ENCODE measurements at places on chromosomes 5 and 9.

GRCh38 chr5:41869151-41869723, 988 bp downstream of the OXCT1 start:
- DNase-seq, result peak; percentile 33

GRCh38 chr9:75238311-75238976, 150.1 kb downstream of the OSTF1 start:
- peak; percentile 45 for DNase-seq

- DNase-seq, result no peak
Observed at GRCh38 chr5:147065071-147065470, 169.8 kb upstream of the STK32A start.

GRCh38 chr5:134070725-134071613, 43.5 kb upstream of the TCF7 start:
- peak; percentile 32 for DNase-seq

GRCh38 chr9:131478911-131479310, 23.8 kb upstream of the POMT1 start:
- no peak for DNase-seq

GRCh38 chr5:83927140-83927733, 206.6 kb upstream of the HAPLN1 start:
- DNase-seq, result peak; percentile 4

DNA sequence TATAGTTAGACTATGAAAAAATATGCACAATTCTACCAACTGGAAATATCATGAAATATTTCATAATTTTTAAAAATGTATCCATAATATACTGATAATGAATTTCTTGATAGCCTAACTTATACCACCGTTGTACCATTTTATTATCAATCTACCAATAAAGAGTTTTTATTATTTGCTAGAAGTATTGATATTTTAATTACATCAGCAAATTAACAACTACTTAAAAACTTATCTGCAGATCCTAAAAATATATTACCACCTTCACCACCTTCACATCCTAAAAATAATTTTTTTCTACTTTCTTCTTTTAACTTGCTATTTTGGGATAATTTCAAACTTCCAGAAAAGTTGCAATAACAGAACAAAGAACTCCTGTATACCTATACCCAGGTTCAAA, 21.4 kb downstream of the ATPSCKMT start:
- DNase-seq, result no peak

- DNase-seq, result peak; percentile 38
Observed at GRCh38 chr9:125189011-125189360, 617 bp downstream of the PPP6C start.

- no peak for DNase-seq
Observed at GRCh38 chr9:36789886-36790285, 217.2 kb downstream of the MELK start.

- DNase-seq, result no peak
Observed at GRCh38 chr9:97501972-97502221, 431 bp downstream of the TMOD1 start.

- no peak for DNase-seq
Observed at GRCh38 chr9:76787677-76788076, 23.4 kb downstream of the PCA3 start.

DNA sequence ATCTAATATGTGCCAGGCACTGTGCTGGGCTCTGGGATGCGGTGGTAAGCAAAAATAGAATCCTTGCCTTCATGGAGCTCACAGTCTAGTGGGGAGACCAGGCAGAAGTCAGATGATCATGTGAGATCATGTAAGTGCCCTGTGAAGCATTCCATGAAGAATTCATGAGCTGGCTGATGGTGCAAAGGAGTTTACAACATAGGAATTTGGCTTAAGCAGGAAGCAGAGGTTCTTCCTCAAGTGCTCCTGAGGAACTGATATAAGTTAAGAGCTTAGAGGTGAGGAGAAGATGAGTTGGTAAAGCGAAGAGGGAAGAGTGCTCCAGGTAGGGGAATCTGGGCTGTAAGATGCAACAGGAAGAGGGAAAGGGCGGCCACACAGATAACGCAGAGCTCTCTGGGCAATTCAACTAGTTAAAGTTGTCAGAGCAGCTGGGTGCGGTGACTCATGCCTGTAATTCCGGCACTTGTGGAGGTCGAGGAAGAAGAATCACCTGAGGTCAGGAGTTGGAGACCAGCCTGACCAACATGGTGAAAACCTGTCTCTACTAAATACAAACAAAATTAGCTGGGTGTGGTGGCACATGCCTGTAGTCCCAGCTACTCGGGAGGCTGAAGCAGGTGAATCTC, 78.5 kb upstream of the SPATA31D4 start:
- no peak for DNase-seq

GRCh38 chr5:90368454-90369246, 40.9 kb downstream of the CETN3 start:
- no peak for DNase-seq

GRCh38 chr9:121876658-121877271, 216.3 kb downstream of the TTLL11 start:
- no peak for DNase-seq

DNA sequence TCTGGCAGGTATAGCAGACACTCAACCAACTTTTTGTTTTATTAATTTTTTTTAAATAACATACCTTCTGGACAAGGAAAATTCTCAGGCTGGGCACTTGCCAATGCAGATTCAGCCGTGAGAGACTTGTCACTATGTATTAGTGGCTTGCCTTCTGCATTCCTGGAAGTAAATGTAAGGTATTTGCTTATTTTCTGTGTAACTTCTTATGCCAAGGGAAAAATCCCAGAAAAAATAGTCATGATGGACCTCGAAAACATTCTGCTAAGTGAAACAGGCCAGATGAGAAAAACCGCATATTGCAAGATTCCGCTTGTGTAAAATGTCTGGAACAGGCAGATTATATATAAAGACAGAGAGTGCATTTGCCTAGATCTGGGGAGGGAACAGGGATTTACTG, 260.3 kb upstream of the DAPK1 start:
- no peak for DNase-seq

DNA sequence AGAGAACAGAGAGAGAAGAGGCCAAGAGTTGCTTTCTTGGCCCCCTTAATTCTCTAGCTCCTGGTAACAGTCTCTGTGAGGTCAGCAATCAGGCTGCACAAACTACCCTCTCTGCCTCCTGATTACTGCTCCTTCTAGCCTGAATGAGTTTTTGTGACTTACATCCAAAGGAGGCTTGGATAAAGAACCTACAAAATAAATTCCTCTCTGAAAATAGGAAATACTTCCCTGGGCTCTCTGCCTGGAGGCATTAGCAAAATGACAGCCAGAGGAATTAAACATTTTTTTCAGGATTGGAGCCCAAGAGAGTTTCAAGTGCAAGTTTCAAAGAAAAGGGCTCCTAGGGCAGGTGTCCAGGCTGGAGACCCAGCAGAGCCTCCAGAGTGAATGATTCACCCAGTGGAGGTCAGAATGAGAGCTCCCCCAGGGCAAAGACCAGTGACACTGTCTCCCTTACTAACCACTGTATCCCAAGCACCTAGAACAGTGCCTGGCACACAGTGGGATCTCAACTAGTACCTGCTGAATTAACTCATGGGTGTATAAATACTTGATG, 162.5 kb downstream of the SPOCK1 start:
- no peak for DNase-seq

DNA sequence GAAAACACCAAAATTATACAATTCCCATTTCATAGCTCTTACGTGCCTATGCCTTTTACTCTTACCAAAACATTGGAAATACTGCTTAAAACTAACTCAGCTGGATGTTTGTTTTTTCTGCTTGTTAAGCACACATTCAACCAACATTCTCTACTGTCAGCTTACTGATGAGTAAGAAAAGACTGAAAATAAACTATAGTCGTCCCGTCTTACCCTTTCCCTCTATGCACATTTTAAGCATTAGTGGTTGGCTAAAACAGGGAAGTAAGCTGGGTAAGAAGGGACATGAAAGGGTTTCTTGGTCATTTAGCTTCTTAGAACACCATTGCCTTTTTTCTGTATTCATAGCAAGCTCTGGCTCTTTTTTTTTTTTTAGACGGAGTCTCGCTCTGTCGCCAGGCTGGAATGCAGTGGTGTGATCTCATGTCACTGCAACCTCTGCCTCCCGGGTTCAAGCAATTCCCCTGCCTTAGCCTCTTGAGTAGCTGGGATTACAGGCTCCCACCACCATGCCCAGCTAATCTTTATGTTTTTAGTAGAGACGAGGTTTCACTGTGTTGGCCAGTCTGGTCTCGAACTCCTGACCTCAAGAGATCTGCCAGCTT, 232.1 kb upstream of the PCSK5 start:
- DNase-seq, result no peak

GRCh38 chr9:93620041-93620506, 43.7 kb downstream of the PHF2 start:
- DNase-seq, result no peak

GRCh38 chr9:91809581-91810285, 140.3 kb downstream of the ROR2 start:
- no peak for DNase-seq

DNA sequence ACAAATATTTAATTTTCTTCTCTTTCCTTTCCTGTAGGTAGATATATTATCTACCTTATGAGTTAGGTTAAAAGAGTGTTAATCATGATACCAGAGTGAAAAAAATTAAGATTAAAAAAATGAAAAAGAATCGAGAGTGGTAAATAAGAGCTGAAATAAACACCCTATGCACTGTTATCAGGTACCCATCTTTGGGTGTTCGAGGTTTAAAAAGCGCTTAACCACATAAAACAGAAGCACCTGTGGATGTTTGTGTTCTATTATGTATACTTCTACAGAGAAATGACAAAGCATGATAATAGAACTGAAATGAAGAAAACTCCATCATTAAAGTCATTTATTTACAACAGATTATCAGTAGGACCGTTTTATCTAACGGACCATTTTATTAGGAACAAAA, 25.7 kb upstream of the GCNT4 start:
- peak; percentile 66 for DNase-seq

GRCh38 chr9:133372144-133372543, 3.7 kb downstream of the SURF4 start:
- no peak for DNase-seq

GRCh38 chr9:137031904-137032640, at the start of gene FUT7:
Gene FUT7, minus strand, starts transcription at chr9:137032088. Its CDS starts 97 bp downstream, at chr9:137031991.
- peak; percentile 36 for DNase-seq

DNA sequence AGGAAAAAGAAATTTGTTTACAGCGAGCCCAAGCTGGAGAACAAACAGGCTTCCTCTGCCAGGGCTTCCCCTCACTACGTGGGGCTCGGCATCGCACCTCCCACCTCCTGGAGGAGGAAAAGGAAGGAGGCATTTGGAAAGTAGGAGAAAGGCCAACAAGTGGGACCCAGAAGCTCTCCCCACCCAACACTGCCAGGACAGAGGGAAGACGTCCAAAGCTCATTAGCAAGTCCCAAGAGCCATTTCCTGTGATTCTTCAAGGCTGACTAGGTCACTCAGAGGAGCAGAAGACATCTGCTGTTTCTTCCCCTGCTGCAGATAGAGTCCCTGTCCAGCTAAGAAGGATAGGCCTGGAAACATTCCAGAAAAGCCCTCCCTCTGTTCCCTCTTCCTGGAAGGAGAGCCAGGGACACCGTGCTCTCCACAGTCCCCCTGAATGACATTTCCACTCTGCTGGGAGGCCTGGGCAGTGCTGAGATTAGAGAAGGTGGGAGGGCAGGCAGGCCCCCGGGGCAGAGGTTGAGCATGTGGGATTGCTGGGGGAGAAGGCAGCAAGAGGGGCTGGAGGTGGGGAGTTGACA, 57.0 kb upstream of the NEURL1B start:
- DNase-seq, result no peak

- DNase-seq, result no peak
Observed at GRCh38 chr5:110159202-110159601, 469.5 kb downstream of the MAN2A1 start.

DNA sequence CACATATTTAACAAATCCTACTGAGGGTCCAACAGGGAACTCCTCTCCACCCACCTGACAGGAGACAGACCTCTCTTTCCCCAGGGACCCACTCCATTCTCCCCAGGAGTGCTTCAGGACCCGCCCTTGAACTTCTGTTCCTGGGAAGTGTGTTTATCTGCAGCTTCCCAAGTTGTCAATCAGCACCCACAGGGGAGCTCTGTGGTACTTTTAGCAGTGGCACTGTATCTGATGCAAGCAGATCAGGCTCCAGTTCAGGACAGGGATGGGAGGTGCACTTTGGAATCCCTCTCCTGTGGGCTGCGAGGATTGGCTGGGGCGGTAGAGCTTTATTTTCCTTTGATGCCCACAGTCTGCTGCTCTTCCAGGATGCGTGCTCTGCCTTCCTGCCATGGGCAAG, 8.7 kb downstream of the GALNT10 start:
- DNase-seq, result no peak

- DNase-seq, result no peak
Observed at GRCh38 chr5:133299728-133300127, 247.9 kb downstream of the HSPA4 start.

GRCh38 chr5:154949781-154950180, 8.9 kb downstream of the MRPL22 start:
- no peak for DNase-seq

- DNase-seq, result no peak
Observed at GRCh38 chr5:93941897-93942296, 200.5 kb upstream of the POU5F2 start.

GRCh38 chr5:39185761-39186160, 33.6 kb downstream of the FYB1 start:
- DNase-seq, result no peak

Data from CD4-positive, alpha-beta memory T cell (primary cell).